Memory B cell (primary cell): ENCODE measurements at places on chromosomes 6 and 20.

DNA sequence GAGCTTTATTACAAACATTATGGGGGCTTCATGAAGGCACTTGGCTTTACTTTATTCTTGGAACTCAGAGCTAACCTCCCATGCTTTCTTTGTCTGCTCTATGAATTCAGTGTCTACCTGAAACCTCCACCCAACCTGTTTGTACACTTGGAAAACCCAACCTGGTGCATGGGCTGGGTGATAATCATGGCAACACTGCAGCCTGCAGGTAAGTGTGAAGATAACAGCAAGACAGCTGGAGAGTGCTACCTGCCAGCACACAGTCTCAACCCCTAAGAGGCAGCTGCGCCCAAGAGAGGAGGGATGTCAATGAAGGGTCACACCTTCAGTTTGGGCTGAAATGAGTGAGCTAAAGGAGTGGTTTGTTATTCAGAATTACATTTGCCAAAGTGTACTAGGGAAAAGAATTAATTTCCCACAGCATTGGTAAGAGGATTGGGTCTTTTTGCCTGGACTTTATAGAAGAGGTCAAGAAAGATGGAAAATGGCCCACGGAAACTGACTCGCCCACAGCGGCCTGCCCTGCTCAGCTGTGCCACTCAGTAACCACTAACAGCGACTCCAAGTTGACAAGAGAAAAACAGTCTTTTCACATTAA lies 24.4 kb downstream of the FOXQ1 start:
- DNase-seq: no peak

GRCh38 chr6:69289689-69290495 lies 506.9 kb downstream of the LMBRD1 start:
- no peak for DNase-seq

- no peak for DNase-seq
Observed at GRCh38 chr6:170231293-170232185, 59.3 kb downstream of the DLL1 start.

- no peak for DNase-seq
Observed at GRCh38 chr6:43052842-43053544, 658 bp downstream of the CUL7 start.

DNA sequence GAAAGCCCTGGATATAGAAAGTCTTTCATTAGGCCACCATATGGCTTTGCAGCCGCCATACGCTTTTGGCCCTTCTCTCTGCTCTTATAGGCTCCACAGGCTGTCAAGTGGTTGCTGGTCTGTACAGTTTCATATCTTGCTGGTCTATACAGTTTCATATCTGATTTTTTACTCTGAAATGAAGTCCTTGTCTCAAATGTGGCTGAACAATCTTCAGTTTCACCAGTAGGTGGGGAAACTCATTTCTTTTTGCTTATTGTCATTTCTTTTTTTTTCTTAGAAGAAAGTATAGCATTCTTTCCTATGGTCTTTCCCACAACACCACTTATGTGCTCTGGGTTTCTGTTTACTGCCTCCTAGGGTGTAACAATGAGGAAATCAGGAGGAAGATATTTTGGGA lies 771.4 kb upstream of the MMS22L start:
- no peak for DNase-seq

GRCh38 chr20:50346374-50347283 lies 156.0 kb downstream of the CEBPB start:
- DNase-seq: no peak

- DNase-seq: no peak
Observed at GRCh38 chr6:95545686-95546085, 31.6 kb upstream of the MANEA start.

DNA sequence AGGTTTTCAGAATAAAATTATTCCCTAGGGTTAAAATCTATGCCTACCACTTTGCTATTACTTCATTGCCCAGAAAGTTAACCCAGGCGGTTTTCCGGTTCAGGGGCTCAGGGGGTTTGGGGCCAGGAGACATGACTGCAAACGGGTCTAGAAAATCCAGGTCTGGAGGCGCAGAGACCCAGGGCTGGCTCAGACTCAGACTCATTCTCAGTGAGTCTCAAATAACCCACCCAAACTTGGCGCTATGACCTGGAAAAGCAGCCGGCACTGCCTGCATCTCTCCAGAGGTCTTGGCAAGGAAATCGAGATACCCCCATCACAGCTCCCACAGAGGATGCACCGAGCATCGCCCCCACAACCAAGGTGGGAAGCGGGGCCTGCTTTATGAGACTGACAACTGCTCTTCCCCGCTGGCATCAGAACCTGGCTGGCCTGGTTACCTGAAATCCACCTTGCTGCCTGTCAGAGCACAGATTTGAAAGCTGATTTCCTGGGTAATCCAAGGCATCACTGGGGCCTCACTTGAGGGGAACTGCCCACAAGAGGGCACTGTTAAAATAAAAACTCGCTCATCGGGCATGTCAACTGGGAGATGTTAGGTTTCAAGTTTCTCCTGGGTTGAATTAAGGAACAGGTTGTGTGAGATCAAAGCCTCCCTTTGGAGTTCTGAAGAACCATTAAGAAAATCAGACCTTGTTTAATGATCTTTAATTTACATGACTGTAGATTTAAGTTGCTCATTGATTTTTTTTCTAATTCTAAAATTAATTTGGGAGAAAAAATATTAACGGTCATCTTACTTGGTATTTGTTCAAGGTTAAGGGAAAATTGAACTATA lies 55.1 kb downstream of the KIF16B start:
- DNase-seq: no peak

DNA sequence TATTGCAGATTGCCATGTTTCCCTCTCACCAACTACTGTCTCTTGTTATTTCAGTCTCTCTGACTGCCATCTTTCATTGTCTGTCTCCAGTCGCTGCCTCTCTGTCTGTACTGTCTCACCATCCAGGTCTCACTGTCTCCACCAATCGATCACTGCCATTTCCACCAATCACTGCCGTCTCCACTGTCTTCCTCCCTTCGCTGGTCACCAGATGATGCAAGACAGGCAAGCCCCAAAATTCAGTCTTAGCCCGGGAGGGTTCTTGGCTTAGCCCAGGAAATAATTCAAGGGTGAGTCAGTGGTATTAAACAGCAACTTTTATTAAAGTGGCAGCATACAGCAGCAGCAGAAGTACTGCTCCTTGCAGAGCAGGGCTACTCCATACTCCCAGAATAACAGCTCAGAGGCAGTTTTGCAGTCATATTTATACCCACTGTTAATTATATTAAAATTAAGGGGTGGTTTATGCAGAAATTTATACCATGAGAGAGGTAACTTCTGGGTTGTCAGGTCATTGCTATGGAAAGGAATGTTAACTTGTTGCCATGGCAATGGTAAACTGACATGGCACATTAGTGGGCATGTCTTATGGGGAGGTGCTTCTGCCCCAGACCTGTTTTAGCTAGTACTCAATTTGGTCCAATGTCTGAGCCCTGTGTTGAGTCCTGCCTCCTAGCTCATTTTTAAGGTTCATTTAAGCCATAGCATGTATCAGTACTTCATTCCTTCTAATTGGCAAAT lies 23.0 kb upstream of the ECHDC1 start:
- no peak for DNase-seq

DNA sequence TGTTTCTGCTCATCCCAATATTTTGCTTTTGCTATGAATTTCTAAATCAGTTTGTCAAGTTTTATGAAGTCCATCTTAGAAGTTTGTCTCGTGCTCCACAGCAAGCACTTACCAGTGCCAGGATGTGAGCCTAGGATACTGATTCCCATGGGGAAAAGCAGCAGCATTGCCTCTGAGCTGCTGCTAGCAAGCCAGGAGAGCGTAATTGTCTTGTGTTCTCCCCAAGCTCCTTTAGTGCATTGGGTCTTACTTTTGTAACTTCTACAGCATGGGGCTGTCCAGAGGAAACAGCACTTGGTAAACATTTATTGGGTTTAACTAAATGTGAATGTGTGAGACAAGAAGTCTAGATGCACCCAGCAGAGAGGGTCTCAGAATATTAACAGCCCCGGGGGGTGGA lies 76.1 kb downstream of the RNF182 start:
- no peak for DNase-seq
